ENCODE measurements at places on chromosomes 3 and 15. TPM values are rescaled to one million over a fixed set of nuclear protein-coding genes. Genes with fewer than 3 reads are reported as not detected.

DNA sequence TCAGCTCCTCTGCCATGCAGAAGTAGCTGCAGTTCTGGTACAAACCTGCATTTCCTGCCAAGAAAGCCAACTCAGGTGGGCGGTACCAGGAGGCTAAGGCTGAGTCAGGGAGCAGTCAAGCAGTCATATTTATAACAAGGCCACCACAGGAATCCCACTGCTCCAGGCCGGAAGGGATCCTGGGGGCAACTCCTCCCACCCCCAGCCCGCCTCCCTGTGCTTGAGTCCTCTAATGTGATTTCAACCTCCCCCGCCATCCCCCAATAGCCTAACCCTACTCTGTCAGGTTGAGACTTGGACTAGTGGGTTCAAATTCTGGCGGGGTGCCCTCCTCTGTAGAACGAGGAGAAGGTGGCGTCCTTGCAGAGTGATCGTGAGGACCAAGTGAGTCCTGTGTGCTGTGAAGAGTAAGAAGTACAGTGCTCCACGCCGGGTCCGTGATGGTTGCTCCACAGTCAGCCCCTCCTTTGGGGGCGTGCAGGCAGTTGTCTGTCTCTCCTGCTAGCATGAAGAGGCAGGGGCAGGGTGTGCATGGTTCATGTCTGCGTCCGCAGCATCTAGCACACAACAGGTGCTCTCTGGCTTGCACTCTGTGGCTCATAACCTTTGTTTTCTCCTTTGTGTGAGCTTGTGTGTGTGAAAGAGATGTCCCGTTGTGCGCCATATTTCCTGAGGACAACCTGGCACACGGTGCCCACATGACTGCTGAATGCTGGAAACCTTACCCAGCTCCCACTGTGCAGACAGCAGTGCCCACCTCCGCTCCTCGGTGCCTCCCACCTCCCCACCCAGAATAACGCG lies 78.3 kb downstream of the SMAD6 start:
- no peak for DNase-seq

DNA sequence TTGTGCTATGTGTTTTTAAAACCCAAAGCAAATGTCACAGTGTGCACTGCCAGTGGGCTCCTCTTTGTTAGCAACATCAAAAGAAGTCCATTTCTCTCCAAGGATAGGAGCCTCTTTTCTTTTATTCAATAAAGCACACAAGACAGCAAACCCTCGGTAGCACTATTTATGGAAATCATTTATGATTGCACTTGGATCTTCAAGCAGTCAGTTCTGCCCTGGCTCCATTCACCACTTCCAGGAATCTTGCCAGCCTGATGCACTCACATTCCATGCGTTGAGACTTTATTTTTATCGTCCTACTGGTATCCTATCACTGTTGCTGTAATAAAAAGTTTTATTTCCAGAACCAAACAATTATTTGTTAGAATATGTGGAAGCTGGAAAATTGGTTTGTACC lies 412.1 kb downstream of the TBL1XR1 start:
- peak; percentile 64 for DNase-seq

DNA sequence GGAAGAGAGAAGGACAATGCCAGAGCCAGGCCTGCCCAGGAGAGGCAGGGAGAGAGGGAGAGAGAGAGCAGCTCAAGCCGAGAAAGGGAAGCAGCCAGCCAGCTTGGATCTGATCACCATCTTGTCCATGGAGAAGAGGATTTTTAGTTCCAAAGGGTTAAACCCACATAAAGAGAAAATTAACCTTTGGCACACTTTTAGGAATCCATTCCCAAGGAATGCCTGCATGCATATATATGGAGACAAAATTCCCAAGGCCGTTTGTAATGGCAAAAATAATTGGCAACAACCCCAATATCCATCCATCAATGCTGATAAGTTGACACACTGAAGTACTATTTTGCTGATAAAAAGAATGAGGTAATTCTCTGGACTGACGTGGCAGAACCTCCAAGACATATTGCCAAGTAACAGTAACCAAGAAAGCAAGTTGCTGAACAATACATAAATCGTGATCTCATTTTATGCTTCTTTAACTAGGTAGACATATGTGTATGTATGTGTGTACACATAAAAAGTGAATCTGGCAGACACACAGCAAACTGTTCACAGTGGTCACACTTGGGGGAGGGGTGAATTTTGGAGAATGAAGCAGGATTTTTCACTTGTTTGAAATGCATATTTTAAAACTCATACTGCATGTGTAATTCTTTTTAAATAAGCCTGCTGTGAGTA lies 7.5 kb upstream of the STRA6 start:
- DNase-seq: peak; percentile 78

DNA sequence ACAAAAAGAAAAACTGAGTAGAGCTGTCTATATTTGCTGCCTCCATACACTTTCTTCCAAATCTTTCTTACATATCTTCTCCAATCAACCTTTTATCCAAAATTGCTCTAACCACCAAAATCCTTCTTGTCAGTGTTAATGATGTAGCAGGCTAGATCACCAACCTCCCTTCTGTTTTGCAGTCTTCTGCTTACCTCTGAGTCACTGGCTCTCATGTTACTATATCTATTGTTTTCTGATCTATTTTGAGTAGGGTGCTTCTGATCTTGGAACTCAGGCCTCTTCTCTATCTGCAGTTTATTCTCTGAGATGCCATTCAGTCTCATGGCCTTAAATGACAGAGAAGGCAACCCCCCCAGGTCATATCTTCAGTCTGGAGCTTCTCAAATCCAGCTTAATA lies 26.3 kb upstream of the AADAC start:
- DNase-seq: no peak

GRCh38 chr3:71011565-71012287 lies 571.8 kb downstream of the FOXP1 start:
- DNase-seq: no peak

DNA sequence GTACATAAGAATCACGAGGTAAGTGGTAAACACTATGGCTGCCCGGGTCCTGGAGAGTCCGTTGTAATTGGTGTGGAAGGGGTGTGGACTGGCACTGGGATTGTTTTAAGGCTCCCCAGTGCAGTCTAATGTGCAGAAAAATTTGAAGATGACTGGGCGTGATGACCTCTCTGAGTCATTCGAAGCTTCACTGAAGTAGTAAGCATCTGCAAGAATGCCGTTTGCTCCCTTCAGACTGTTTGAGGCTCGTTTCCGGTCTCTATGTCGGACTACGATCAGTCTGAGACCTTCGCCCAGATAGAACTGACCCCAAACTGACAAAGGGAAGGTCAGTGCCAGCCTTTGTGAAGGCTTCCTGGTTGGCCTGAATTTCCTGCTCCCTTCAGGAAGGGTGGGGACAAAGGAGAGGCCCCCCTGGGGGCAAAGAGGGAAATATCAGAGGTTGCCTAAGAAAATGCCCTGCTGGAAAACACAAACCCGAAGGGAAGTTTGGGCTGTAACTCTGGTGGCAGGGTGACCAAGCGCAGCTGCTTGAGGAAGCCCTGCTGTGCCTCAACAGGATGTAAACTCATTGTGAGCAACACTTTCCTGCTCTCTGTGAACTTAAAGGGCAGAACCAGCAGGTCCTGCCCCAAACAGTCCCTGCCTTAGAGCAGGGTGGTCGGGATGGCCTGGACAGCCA lies 34.6 kb downstream of the BTD start:
- peak; percentile 50 for DNase-seq

The CHRM5 gene
- 0.08 TPM for polyA plus RNA-seq

- no peak for DNase-seq
Measured at GRCh38 chr3:11510001-11510340, 133.7 kb downstream of the VGLL4 start.

The EPHB3 gene
- polyA plus RNA-seq: 47.4 TPM

The ZNF660 gene
- 4.8 TPM for polyA plus RNA-seq

The CCDC71 gene
- 18.1 TPM for polyA plus RNA-seq
